ENCODE measurements at places on chromosomes 13 and 19.
A peak's percentile ranks its signal among the peaks of the same experiment; 100 is the strongest.

GRCh38 chr19:48728911-48729664, 9.6 kb upstream of the MAMSTR start:
- no peak for DNase-seq

GRCh38 chr19:16336571-16336970, 11.9 kb downstream of the KLF2 start:
- DNase-seq: no peak

DNA sequence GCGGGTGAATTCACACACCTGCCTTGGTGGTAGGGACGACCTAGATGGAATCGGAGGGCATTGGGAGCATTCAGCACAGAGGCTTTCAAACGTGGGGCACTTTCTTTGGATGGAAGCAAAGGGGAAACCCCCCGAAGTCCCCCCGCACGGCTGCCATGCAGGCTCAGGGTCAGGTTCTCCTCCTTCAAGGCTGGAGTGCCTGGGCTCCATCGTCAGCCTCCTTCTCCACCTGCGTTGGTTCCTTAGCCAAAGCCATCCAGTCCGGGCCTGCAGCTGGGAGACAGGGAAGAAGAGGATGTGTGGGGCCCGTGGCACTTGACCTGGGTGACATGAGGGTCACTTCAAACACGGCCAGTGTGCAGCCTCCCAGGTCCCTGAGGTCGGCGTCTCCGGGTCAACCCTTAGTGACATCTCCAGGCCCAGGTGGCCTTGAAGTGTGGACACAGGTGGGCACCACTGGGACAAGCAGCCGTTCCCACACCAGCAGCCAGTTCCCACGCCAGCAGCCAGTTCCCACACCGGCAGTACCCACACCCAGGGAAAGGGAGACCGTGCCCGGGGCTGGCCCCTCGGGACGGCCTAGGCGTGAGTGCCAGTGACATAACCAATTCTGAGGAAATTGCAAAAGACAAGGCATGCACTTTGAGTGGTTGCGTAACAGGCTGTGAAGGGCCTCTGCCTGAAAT, 116.0 kb downstream of the SOX1 start:
- no peak for DNase-seq

- no peak for DNase-seq
These were observed 11.3 kb downstream of the MAST3 start for GRCh38 chr19:18108897-18109296.

DNA sequence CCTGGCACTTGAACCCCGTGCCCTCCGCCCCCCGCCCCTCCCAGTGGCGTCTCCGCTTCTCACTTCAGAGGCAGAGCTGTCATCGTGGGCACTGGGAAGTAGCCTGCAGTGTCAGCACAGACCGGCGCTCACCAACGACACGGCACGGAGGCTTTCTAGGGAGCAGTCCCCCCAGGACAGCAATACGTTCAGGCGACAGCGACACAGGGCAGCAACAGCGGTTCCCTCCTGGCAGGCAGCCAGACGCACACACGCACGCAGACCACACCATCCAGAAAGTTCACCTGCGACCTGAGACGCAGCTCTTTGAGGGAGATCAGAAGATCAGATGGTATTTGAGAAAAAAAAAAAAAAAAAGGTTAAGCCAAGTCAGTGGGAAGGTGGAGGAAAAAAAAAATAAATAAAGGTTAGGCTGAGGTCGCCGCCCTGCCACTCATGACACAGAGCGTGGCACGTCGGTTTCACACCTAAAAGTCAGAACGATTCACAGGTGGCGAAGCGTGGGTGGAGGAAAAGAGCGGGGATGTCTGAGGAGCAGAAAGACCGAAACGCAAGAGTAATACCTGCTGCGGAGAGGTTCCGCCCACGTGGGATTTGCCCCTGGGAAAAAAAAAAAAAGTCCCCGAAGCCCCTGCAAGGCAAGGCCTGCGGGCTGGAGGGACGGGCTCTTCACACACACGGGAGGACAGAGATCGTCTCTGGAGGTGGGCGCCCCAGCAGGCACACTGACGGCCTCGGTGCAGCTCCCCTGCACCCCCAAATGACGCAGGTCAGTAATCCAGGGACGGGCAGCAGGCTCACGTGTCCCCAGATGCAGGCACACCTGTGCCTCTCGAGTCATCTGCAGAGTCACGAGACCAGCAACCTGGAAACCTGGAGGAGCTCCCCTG, 94.5 kb downstream of the GNG7 start:
- DNase-seq: peak; percentile 79

DNA sequence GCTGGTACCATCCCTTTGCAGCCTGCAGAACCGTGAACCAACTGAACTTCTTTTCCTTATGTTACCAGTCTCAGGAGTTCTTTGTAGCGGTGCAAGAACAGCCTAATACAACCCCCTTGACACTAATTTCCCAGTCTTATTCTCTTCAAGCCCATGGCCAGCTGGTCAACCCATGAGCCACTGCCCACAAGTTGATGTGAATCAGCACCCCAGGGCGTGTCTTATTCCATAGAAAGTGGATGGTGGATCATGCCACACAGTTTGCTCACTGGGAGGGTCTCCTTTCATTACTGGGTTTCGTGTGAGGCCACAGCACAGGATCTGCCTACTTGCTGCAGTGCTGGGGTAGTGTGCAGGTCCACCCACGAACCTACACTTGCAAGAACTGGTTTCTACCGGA, 27.0 kb downstream of the TEX29 start:
- no peak for DNase-seq

GRCh38 chr19:44894946-44895345, 3.9 kb downstream of the TOMM40 start:
- no peak for DNase-seq

DNA sequence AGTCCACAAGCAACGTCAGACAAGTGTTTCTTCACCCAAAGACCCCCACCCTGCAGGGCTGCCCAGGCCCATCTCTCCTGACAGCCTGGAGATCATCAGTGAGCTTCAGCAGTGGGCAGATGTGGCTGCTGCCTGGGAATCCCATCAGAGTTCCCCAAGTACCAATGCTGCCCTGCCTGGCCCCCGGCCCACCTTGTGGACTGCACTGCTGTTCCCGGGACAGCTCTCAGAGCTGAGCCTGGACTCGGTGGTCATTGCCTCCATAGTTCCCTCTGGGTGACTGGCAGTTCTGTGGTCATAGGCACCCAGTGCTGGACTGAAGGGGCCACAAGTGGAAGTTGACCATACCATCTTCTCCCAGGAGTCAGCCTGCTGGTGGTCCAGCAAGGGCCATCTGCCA, 24.5 kb upstream of the ZNF492 start:
- DNase-seq: no peak

DNA sequence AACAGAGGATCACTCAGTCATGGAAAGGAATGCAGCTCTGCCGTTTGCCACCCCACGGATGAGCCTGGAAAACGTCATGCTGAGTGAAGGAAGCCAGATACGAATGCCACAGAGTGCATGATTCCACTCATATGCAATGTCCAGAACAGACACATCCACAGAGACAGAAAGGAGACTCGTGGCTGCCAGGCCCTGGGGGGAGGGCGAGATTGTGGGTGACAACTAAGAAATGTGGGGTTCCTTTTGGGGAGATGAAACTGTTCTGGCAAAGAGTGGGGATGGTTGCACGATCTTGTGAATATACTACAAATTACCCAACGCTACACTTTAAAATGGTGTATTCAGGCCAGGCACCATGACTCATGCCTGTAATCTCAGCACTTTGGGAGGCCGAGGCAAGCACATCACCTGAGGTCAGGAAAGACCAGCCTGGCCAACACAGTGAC, 27.2 kb upstream of the NAPA start:
- DNase-seq: no peak

- no peak for DNase-seq
These were observed 3.4 kb downstream of the FNDC3A start for GRCh38 chr13:48978942-48979601.
